ENCODE measurements at places on chromosomes 16 and 17.

DNA sequence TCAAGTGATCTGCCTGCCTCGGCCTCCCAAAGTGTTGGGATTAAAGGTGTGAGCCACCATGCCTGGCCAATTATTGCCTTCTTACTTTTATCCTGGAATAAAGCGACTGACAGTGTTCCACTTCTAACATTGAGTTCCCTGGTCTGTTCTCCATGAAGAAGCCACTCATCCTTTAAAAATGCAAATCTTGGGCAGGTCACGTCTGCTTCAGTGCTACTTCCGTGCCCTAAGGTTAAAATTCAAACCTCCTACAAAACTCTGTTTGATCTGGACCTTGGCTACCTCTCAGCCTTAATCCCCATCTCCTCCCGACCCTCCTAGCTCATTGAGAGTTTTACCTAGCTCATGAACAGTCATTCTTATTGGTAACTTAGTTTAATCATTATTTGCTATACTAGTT, 9.6 kb upstream of the SHISA9 start:
- DNase-seq: no peak

DNA sequence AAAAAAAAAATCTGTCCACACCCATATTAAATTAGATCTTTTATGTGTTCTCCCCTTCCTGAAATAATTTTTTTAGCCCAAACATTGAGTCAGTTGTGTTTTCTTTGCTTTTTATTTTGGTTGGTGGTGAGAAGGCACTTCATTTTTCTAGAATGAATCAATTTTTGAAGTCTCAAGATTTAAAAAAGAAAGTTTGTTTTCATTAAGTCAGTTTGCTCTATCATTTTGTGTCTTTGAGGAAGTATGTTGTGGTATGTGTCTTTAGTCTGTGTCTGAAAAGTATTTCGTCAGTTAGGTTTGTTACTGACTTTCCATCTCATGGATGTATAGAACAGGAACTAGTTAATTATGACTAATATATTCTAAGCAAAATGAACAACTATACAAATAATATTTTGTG, 3.8 kb downstream of the IGF2BP1 start:
- peak; percentile 38 for DNase-seq

- peak; percentile 62 for DNase-seq
Observed at GRCh38 chr17:7323731-7324437, 5.3 kb downstream of the NEURL4 start.

GRCh38 chr17:42659079-42659931, at the start of gene TUBG2:
Gene TUBG2 (plus strand): TSS chr17:42659284. CDS start chr17:42659504, 220 bp downstream.
- peak; percentile 93 for DNase-seq

DNA sequence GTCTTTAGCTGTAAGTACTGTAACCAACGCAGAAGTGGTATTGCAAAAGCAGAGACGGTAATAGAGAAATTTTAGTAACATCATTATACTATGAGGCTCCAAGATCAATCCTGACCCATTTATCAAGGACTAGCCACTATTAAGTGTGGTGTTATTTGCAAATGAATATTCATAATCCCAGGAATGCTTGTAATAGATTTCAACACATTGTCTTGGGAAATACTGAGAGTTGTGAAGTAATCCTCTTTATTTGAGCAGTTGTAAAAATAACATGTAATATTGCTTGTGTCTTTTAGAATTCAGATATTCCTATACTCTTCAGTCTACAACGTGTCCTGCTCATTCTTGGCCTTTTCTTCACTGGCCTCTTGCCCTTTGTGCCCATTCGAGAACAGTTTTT, 46.4 kb downstream of the GDPD1 start:
- peak; percentile 13 for DNase-seq

GRCh38 chr16:27182906-27183405, 20.4 kb upstream of the KDM8 start:
- no peak for DNase-seq

- no peak for DNase-seq
Observed at GRCh38 chr17:57425431-57425830, 169.1 kb downstream of the MSI2 start.

GRCh38 chr17:75003957-75004355, 8.5 kb upstream of the MRPL58 start:
- DNase-seq: no peak

DNA sequence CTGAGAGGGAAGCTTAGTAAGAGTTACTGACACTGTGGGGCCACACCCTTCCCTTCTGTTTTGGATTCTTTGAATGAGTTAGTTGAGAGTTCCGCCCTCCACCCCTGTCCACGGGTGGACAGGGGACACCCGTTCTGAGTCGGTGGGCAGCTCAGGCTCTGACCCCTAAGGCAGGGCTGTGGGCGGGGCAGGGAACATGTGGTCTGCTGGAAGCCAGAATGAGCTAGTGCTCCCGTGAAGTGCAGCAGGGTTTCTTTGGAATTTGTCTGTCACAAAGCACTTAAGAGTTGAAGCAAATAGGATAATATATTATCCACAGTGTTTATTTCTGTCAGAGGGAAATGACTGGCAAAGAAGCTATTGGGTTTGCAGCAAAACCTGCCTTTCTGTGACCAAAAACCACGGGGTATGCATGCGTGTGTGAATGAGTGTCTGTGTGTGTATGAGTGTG, 90.1 kb downstream of the CLEC16A start:
- peak; percentile 65 for DNase-seq

DNA sequence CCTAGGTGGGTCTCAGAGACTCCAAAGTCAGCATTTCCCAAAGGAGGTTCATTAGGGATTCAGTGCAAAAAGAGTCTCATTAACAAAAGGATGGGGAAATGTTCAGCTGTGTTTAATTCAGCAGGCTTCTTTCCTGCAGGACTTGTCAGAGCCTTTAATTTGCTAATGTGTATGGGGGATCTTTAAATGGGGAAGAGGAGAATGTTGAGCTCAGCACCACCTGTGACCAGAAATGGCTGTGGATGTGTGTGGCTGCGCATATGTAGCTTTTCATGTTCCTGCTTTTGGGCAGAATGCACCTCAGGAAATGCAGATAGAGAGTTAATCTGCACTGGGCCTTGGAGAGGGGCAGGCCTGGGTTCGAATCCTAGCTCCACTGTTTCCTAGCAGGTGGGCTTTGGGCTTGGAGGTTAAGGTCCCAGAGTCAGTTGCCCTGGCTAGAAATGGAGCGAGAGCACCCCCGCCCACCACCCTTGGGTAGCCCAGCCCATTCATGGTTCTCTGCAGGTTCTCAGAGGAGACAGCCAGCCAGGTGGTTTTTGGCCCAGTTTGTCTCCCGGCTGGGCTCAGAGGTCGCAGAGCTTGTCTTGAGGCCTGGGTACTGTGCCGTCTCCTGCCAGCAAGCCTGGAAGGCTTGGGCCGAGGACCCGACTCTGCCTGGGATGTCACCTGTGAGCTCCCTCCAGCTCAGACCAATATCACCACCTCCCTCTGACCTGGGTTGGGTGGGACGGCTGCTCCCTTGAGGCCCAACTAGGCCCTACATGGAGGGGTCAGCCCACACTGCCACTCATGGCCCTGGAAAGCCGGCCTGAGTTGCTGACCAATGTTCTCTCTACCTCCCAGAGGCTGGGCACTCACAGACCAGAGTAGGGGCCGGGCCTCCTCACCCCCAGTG, 9.3 kb downstream of the ADCY7 start:
- no peak for DNase-seq

DNA sequence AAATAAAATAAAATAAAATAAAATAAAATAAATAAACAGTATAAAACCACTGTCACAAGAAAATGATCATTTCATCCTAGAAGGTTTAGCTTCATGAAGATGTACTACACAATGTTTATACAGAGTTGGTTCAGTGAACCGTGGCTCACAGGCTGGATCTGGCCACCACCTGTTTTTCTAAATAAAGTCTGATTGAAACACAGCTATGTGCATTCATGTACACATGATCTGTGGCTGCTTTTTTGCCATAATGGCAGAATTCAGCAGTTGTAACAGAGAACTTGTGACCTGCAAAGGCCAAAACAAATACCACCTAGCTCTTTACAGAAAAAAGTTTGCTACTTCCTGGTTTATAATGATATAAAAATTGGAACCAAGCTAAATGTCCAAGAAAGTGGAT, 12.6 kb upstream of the RPRML start:
- no peak for DNase-seq

- no peak for DNase-seq
Observed at GRCh38 chr16:81792828-81793227, 13.7 kb downstream of the PLCG2 start.

GRCh38 chr16:55154956-55155355, 169.0 kb upstream of the IRX6 start:
- DNase-seq: no peak

DNA sequence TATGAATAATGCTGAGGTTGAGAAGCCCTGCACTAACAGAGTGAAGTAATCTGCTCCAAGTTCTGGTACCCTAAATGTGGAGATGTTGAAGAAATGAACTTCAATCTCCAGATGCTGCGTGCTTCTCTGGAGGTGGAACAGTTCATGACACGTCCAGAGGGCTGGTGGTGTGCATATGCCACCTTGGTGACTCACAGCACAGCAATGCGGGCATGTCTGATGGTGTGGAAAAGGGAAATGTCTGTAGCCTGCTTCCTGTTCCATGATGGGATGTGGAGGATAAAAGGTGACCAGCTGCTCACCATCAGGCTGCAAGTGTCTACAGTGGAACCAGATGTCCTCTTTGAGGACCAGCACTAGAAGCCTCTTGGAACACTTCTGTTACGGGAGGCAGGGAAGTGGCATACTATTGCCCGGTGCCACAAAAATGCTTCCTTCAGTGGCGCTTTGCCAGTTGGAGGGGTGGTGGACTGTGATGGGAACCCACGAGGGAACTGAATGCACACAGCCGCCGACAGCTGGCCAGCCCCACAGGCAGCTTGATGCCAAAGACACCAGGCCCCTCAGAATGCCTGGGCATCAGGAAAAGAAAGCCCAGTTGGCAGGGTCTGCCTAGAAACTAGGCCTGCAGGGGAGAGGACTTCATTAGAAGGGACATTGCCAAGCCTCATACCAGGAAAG, 19.9 kb downstream of the SNX11 start:
- peak; percentile 54 for DNase-seq

- DNase-seq: no peak
Observed at GRCh38 chr16:54412037-54412436, 125.5 kb upstream of the IRX3 start.

DNA sequence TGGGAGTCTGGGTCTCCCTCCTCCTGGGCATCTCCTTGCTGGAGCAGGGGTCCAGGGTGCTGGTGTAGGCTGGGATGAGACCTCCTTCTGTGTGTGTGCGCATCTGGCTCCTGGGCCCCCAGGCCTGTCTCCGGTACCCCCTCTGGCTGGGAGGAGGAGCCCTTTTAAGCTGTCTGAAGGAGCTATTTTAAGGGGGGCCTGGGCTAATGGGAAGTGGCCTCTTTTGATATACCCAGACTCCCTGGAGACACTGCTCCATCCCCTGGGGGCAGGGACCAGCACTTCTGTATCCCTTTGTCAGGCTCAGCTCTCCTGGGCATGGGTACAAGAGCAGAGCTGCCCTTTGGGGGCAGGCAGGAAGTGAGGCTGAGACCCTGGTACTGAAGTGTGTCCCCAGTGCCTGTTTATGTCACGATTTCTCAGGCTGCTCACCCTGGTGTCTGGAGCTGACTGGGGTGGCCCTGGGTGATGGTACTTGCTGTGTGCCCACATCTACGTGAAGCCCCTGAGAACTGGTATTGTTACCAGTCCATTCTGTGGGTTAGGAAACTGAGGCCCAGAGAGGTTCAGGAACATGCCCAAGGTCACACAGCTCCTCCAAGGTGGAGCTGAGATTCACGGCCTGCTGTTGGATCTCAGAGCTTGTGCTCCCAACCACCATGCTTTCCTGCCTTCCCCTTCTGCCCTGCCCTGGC, 6.5 kb downstream of the ADCY7 start:
- DNase-seq: no peak

DNA sequence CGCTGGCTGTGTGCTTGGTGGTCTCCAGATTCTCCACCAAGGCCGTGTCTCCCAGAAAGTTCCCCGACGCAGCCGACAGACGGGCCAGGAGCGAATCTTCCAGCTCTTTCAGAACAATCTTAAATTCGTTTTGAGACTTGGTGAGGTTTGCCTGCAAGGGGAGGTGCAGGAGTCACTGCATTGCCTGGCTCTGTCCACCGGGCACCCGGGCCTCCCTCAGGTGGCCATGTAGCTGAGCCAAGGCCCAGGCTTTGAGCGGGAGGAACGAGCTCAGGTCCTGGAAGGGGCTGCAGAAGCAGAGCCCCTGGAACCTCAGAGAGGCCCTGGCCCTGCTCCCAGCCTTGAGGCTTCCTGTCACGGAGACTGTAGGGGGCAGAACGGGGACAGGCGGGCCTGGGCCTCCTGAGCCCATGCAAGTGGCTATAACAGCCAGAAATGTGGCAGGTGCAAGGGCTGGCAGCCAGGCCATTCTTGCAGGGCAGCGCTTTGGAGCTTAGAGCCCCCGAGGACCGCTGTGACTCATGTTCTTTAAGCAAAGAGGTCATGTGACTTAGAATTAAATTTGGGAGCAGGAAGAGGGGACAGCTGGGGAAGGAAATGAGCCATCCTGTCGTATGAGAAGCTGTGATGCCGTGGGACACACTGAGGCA, 72.4 kb downstream of the PGS1 start:
- no peak for DNase-seq

GRCh38 chr16:12089492-12090150, 113.1 kb downstream of the SNX29 start:
- DNase-seq: peak; percentile 89

DNA sequence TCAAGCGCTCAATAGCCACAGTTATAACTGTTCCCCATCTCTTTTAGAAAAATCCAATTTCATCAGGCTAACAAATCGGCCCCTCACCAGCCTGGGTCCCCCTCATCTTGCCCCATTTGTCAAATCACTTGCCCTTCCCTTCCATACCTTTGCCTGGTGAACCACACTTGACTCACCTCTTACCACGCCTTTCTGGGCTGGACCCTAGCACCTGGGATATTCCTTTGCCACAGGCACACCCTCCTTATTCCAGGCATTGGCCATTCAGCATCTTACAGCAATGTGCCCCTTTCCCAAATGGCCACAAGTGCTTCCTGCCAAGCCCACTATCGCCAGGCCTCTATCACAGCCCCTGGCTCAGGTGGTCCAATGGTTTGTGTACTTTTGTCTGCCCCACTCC, 14.9 kb downstream of the CMTM4 start:
- no peak for DNase-seq

GRCh38 chr17:64785011-64785421, 122.9 kb upstream of the SMURF2 start:
- DNase-seq: no peak

DNA sequence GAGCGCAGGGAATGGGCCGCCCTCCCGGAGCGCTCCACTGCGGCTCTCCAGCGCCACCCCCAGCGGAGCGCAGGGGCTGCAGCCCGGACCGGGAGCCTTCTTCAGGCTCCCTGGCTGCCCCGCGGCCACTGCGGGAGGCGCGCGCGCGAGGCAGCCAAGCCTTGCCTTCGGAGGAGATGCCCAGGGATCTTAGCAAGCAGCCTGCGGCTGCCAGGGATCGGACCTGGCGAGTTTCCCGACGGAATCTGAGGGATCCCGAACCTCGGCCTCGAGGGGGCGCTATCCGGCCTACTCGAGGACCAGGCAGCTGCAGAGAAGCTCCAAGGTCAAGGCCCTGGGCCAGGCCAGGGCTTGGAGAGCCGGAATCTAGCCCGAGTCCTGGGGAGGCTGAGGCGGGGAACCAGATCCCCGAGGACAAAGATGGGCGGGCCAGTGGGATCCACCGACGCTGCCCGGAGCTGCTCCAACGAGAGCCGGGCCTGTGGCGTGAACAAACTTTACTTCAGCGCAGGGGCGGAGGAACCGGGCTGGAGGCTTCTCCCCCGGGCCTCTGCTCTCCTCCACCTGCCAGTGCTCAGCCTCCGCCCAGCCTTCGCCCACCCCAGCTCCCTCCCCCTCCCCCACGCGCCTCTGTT, at the start of gene IRX6:
TSS of gene IRX6 (plus strand) at position 567 of the 635 bp plus-strand sequence. CDS start 889 bp downstream, outside the sequence.
- DNase-seq: peak; percentile 53

Data from GM23248 (cell line).